ENCODE measurements at places on chromosomes 4 and X.

GRCh38 chr4:105139646-105140045 is 7.0 kb upstream of the TET2 start:
- no peak for DNase-seq

- DNase-seq = no peak
These were observed 325.7 kb upstream of the GIMD1 start for GRCh38 chr4:106694232-106694631.

- DNase-seq = no peak
These were observed 42.4 kb downstream of the RAI2 start for GRCh38 chrX:17818726-17819125.

- DNase-seq = no peak
These were observed 136.1 kb downstream of the MAD2L1 start for GRCh38 chr4:119930546-119930945.

- DNase-seq = no peak
These were observed 530.7 kb downstream of the CWH43 start for GRCh38 chr4:49516796-49517195.

DNA sequence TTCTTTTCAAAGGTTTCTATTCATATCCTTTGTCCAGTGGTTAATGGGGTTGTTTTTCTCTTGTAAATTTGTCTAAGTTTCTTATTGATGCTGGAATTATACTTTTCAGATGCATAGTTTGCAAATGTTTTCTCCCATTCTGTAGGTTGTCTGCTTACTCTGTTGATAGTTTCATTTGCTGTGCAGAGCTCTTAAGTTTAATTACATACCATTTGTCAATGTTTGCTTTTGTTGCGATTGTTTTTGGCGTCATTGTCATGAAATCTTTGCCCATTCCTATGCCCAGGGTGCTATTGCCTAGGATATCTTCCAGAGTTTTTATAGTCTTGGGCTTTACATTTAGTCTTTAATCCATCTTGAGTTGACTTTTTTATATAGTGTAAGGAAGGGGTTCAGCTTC is 21.2 kb upstream of the UGT8 start:
- DNase-seq = no peak

DNA sequence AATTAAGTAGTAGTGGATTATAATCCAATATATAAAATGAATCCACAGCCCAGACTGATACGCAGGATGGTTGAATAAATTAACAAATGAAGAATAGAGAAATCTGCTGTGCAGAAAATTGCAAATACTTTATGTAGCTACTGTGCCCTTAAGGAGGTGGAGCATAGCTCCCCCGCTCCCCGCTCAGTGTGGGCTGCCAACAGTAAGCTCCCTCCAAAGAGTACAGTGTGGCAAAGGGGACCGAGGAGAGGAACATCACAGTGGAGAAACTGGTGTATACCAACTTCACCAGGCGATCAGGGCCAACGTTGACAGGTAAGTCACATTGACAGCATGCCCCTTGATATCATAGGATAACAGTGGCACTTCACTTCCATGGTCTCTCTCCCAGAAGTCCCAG is 57.9 kb upstream of the CLDN34 start:
- DNase-seq = no peak

- DNase-seq = no peak
These were observed 129.1 kb downstream of the SHROOM4 start for GRCh38 chrX:50684871-50685270.

- DNase-seq = no peak
These were observed 30.4 kb downstream of the PRPS1 start for GRCh38 chrX:107658660-107659059.

DNA sequence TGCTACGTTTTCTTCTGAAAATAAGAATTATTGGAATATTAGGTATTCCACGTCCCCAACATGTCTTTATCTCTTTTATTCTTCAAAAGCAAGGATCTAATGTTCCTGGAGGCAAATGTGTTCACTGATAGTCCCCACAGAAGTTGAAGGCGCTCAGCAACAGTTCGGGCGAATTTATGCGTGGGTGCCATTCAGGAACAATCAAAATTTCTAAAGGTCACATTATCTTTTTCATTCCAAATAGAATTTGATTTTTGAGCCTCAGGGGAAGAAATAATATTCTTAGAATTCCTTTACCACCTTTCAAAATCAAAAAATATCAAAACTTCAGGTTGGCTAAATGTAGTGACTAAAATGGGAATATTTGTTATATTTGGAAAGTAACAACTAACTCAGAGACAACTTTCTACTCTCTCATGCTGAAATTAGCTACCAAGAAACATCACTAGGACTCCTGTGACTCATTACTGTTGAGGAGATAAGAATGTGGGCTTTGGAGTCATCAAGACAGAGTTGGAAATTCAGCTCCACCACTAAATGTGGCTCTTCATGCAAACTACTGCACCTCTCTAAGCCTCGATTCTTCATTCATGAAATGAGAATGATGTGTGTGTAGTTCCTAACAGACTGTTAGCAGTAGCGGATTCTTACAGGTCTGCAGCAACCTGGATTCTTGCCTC is 72.3 kb upstream of the KIT start:
- DNase-seq = no peak

DNA sequence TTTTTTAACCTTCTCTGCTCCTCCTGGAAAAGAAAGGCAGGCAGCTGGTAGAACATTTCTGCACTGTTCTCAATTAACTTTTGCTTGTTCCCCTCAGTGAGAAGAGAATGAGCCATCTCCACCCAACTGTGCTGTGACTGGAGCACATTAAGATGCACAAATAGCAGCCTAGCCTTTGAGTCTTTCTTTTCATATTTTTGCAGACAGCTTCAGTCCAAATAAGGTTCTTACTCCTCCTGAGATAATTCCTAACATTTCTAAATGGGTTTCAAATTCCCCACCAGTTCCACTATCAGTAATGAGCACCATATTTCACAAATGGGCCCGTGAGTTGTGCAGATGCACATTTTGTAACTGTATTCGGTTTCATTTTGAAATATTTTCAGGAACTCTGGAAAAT is 118.6 kb downstream of the SPCS3 start:
- no peak for DNase-seq

DNA sequence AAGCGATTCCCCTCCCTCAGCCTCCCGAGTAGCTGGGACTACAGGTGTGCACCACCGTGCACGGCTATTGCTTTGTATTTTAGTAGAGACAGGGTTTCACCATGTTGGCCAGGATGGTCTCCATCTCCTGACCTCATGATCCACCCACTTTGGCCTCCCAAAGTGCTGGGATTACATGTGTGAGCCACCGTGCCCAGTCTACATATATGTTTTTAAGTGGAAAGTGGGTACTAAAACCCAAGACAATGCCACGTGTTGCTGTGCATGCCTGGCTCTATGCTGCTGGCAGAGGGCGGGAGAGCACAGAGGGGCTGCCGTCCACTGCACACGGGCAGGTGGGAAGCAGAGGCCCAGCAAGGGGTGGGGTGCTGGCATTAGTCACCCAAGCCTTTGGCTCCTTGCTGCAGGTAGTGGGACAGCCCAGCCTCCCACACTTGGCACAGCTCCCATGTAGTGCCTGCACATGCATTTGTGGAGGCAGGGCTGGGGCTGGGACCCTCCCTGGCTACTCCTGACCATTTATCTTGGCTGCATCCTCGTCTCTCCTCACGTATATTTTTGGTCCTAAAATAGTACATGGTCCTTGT is 3.5 kb downstream of the EMD start:
- no peak for DNase-seq

- no peak for DNase-seq
These were observed 105.3 kb downstream of the CPZ start for GRCh38 chr4:8697826-8698225.

DNA sequence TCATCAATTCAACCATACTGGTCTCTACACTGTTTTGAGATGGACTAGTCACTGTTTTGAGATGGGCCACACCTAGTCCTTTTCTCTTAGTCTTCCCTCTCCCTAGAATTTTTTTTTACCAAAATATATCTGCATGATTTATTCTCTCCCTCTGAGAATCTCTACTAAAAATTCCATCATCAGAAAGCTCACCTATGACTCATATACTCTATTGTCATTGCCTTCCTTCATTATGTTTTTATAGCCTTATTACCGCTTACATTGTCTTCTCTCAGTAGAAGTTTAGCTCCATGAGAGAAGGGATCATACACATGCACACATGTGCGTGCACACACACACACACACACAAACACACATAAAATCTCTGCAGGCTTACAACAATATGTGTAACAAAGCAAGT is 303.6 kb downstream of the PCDH10 start:
- DNase-seq = no peak

DNA sequence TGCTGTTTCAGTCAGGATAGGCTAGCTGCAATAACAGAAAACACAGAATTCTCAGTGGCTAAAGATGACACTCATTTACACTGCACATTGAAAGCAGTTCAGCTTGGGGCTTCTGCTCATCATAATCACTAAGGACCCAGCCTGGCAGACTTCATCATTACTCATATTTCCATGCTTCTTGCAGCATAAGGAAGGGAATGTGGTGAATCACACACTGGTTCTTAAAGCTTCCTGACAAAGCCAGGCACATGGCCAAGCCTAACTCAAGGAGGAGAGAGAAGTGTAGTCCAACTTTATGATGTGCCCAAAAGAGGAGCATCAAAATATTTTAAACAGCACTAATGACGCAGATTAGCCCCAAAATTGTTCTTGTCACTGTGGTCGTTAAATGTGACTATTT is 186.5 kb downstream of the BANK1 start:
- DNase-seq = no peak

- DNase-seq = no peak
These were observed 19.6 kb downstream of the CD40LG start for GRCh38 chrX:136667446-136668168.

DNA sequence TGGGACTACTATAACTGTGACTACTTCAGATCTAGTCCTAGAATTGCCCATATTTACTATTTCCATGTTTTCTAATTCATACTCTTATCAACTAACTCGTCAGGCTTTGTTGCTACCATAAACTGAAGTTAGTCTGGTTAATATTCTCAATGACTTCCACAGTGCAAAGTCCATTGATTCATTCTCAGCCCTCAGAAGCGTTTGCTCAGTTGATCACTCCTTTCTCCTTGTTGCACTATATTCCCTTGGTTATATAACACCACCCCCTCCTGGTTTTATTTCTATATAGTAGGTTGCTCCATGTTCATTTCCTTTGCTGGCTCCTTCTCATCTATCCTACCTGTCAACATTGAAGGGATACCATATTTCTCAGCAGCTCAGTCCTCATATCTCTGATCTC is 27.2 kb upstream of the SLC6A14 start:
- no peak for DNase-seq

GRCh38 chr4:182922501-182923284 is 5.5 kb upstream of the DCTD start:
- no peak for DNase-seq

DNA sequence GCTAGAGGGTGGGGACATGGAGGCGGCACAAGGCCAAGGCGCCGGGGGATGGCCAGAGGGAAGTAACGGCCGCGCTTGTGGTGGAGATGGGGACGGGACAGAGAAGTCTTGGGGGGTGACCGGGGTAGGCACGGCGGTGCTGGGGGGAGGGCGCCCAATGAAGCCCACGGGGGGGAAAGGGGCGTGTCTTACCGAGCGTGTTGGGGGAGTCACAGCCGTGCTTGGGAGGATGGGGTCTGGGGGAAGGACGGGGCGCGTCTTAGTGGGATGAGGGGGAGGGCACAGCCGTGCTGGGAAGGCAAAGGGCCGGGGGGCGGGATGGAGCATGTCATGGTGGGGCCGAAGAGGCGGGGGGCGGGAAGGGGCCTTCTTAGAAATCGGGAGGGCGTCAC is 952 bp downstream of the ARSD start:
- DNase-seq = no peak

DNA sequence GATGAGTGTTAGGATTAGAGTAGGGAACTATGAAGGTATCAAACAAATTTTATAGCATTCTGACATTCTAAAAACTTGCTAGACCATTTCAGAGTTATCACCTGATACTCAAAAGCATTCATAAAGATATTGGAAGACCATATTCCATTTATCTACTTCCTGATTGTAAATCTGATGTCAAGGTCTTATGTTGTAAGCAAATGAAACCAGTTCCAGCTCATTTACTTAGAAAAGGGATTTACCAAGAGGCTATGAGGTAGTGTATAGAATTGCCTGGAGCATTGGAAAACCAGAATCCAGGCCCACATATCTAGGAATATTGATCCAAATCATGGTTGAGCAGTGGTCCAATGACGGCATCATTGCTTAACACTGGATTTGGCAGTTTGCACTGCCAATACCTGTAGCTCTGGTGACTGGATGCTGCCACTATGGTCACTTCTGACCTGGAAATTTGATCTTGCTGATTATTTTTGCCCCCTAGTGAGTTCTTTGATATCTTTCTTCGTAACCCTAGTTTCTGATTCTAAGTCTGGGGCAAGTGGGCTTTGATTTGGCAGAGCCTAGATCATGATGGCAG is 25.4 kb downstream of the ARFIP1 start:
- no peak for DNase-seq

DNA sequence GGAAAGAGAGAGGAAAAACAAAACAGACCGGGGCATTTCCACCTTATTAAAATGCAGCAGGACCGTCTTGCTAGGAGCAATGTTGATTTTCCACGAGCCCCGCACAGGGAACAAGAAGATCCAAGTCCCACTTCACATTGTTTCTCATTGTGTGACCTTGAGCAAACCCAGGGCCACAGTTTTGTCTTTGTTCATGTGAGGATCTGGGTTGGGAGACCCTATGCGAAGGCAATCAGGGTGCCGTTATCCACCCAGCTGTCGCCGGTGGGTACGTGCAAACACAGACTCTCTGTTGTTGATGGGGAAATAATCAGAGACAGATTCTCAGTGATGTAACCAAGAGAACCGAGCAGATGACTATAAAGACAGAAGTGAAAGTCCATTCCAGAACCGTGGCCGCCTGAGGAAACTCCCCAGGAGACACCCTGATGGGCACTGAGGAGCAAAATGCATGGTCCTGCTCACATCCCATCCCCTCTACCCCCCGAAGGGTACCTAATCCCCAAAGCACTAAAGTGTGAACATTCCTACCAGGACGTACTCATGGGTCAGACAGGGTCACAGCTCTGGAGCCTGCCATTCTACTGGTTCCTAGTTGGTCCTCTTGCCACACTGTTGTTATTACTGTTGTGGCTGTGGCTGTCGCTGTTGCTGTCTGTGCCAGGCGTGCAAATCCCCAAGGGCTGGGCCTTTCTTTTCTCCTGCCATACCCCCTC is 102.7 kb upstream of the RBPJ start:
- DNase-seq = no peak

- no peak for DNase-seq
These were observed 76.3 kb downstream of the SYNPO2 start for GRCh38 chr4:118964891-118965411.

DNA sequence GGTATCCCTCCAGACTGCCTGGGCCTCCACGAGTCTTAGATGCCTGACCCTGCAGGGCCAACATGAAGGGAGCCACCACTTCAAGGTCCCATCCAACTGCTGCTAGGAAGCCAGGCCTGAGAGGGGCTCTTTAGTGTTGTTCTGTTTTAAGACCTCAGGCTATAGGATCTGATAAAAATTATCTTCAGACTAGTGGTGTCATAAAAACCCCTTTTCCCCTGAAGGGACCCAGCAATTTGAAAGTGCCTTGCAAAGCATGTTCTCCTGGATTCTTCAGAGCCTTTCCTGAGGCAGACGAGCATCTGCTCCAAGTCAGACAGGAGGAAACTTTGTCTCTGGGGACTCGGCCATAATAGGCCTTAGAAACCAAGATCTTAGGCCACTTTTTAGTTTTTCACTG is 26.9 kb downstream of the TSPAN5 start:
- no peak for DNase-seq

- DNase-seq = no peak
These were observed 863.2 kb downstream of the TRIML1 start for GRCh38 chr4:189002475-189002874.

- no peak for DNase-seq
These were observed 10.8 kb upstream of the PHKA2 start for GRCh38 chrX:18994713-18995112.

Measured in CD4-positive, alpha-beta T cell treated with Interleukin-6 at 100 ng/mL for 8 hours (primary cell).